ENCODE measurements at places on chromosomes 6 and 20.

GRCh38 chr6:104324301-104324700 is 535.4 kb downstream of the HACE1 start:
- no peak for DNase-seq

GRCh38 chr6:111713236-111713635 is 107.6 kb upstream of the TRAF3IP2 start:
- DNase-seq, result no peak

- DNase-seq, result no peak
Measured at GRCh38 chr6:35242906-35243305, 16.6 kb upstream of the ZNF76 start.

DNA sequence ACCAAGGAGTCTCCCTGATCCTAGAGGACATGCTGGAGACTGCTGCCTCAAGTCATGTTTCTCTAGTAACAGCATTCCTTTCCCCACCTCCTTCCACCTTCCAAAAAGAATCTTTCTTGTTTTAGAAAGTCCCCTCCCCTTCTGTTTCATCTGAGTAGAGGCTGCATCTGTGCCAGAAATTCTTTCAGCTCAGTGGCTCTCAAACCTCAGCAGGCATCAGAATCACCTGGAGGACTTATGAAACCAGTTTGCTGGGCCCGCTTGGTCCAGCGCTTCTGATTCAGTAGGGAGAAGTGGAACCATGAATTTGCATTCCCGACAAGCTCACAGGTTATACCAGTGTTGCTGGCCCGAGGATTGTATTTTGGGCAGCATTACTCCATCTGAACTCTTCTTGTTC is 55.1 kb downstream of the TMEM200A start:
- DNase-seq, result no peak

GRCh38 chr20:47249913-47250312 is 106.6 kb downstream of the ZMYND8 start:
- DNase-seq, result no peak

DNA sequence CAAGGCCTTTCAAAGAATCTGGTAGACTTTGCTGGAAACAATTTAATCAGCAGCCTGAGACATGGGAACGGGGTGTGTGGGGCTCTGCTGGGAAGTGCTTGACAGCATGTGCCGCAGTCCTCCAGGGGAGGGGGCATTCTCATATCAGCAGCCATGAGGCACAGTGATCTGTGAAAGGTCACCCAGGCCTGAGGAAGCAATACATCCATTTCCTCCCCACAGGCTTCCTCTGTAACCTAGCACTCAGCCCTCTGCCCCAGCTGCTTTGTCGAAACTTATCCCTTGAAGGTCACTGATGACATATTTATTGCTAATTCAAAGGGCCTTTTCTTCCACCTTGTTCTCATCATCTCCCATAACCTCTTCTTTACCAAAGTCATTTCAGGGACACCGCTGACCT is 103.3 kb downstream of the TNFAIP3 start:
- DNase-seq, result peak; percentile 30

GRCh38 chr20:36112112-36112511 is 42.4 kb upstream of the EPB41L1 start:
- DNase-seq, result no peak

- no peak for DNase-seq
Measured at GRCh38 chr6:70113171-70113570, 189.7 kb downstream of the COL9A1 start.

GRCh38 chr20:3199206-3199605 is 5.3 kb downstream of the DDRGK1 start:
- DNase-seq, result no peak

- no peak for DNase-seq
Measured at GRCh38 chr20:62369815-62370114, 2.7 kb upstream of the LAMA5 start.

GRCh38 chr6:151763938-151764680 is 43.4 kb upstream of the ESR1 start:
- DNase-seq, result peak; percentile 36

DNA sequence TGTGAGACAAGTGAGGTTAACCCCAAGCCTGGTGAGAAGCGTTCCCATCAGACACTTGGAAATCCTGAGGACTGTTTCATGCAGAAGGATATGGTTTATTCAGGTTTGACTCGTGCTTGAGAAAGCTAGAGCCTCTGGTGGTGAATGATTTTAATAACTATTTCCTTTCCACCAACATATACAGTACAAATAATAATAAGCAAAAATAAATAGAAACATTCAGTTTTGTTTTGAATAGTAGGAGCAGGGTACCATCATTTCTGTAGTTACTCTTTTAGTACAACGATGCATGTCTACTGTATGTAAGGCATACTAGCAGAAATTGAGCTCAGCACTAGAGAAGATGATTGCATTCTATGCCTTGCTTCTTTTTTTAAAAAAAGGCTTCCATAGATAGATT is 33.5 kb downstream of the PLG start:
- DNase-seq, result no peak

DNA sequence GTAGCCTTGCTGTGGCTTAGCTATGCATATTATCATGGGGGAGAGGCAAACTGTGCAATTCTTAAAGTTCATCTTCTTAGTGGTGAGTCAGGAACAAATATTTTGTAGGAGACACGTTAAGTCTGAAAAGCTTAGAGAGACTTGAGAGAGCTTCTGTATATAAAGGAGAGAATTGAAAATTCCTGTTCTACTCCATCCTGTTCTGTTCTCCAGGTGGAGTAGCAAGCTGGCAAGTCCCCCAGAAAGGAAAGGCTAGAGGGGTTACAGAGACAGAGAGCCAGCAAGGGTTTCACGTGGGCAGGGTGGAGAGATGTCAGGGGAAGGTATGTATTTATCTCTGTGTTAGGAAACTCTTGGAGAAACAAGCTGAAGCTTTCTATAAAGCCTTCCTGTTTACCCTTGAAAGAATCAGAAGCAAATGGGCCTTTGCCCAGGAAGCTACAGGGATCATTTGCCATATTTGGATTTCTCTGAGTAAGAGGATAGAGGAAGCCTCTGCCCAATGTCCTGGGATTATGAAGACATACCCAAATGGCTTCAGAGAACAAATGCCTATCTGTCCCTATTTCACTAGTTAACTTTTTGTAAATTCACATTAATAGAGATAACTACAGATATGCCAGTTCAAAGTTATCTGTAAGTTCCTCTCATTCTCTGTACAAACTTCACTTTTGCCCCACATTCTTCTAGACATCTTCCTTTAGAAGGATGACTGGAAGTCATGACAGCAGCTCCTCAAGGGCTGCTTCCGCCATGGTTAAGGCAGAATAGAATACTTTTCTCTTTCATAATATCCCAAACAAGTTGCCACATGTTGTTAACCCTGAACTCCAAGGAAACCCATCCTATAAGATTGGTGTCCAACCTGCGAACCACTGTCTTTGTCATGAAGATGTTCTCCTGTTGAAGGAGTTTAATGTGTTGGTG is 126.7 kb upstream of the NEDD9 start:
- no peak for DNase-seq

- DNase-seq, result no peak
Measured at GRCh38 chr20:36607586-36608387, 2.2 kb downstream of the RAB5IF start.

DNA sequence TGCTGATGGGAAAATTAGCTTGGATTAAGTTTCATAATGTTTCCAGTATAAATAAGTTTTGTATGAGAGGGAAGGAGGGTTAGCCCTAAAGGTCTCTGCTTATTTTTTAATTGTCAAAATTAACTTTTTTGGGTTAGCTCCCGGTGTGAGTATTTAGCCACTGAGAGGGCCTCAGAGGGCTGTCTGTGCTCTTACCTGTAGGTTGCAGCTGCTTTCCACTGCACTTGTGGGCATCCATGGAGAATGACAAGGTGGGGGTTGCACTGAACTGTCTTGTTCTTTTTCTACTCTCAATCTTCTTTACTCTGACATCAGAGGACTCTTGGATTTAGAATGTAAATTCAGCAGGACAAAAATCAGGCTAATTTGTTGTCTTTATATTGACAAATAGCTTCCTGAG is 81.4 kb downstream of the CD164 start:
- no peak for DNase-seq

DNA sequence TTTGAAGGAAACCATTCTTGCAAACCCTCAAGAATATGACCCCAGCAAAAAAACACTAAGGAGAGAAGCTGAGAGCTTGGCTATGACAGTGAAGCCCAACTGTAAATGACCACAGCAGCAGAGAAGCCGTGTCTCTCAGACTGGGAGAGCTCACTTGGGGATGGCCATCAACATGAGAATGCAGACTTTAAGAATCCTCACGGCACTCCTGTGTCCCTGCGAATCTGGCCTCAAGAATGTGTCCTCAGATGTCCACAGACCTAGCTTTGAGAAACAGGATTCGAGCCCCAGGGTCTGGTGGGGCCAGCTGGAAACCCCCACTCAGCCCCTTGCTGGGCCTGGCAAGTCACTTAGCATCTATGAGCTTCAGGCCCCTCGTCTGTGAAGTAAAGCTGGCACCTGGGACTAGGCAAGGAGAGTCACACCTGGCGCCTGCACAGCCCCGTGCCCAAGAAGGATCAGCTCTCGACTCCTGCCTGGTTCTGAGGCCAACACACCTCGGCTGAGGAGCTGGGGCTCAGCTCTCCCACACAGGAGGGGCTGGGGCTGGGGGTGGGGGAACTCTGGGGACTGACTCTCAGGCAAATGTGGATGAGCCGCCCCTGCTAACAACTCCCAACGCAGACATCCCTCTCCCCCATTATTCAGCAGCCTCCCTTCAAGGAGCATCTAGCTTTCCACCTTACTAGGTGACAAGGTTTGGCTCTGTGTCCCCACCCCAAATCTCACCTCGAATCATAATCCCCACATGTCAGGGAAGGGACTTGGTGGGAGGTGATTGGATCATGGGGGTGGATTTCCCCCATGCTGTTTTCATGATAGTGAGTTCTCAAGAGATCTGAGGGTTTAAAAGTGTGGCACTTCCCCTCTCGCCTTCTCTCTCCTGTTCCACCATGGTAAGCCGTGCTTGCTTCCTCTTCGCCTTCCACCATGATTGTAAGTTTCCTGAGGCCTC is 97.7 kb downstream of the GRM4 start:
- peak; percentile 27 for DNase-seq

GRCh38 chr20:1375515-1375914 is 17.3 kb downstream of the FKBP1A start:
- peak; percentile 45 for DNase-seq

DNA sequence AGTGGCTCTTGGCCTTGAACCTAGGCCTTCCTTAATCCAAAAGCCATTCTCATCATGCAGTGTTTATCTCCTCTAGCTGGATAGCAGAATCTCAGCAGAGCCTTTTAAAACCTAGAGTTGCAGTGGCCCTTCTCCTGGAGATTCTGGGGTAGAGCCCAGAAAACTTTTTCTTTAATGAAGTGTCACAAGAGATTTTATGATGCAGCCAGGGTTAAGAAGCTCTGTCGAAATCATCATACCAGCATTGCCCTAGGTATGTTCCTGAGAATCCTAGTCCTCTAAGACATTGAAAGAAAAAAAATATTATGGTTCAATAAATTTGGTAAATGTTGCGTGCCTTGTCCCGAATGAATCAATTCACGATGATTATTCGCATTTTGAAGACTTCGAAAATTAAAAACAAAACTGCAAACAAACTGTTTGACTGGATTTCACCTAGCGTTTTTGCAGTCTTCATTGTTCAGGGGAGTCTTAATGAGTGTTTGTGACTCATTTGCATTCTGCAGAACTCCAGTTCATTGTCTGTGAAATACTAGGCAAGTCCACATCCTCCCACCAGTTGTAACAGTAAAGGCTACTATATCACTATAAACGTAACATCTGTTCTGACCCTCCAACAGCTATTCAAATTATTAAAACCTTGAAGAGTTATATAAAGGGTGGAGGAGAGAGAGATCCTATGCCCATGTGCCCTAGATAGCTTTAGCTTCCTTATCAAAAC is 198.6 kb downstream of the UST start:
- DNase-seq, result no peak

- no peak for DNase-seq
Measured at GRCh38 chr20:59120919-59121318, 42.7 kb upstream of the ZNF831 start.

GRCh38 chr6:155126727-155127439 is 131.8 kb downstream of the TIAM2 start:
- DNase-seq, result peak; percentile 56

- no peak for DNase-seq
Measured at GRCh38 chr6:98044151-98044561, 761.1 kb upstream of the MMS22L start.

- no peak for DNase-seq
Measured at GRCh38 chr6:13135152-13135551, 193.2 kb downstream of the TBC1D7 start.

DNA sequence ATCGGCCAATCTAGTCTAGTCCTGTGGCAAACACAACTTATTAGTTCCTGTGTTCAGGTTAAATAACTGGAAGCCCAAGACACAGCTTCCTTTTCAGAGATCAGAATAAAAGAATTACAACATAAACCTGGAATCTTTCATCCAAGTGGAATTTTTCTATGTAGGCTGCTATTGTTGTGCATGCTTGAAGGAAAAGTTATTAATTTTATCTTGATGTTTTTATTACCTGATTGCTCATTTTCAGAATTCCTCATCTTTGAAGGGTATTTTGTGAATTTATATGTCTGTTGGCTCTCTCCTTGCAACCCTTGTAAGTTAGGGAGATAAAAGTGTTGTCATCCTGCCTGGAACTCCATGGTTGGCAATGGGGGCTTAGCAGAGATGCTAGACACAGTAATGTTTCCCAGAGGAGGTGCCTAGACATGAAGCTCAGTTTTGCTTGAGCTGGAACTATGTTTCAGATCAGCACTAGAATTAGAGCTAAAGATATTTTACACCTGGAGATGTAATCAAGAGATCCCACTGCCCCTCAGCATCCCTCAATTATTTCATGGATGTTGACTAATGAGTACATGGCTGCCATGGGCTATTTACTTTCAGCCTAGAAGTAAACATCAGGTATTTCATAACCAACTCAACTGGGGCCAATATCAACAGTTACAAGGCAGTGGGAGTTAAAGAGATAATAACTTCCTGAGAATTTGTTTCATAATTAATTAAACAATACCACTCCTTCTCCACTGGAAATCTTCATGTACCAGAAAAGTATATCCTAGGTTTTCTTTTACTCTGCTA is 367.0 kb upstream of the MARCKS start:
- DNase-seq, result no peak

- peak; percentile 62 for DNase-seq
Measured at GRCh38 chr6:148556410-148556809, 190.4 kb upstream of the UST start.

GRCh38 chr6:53044071-53044470 is 21.1 kb upstream of the FBXO9 start:
- DNase-seq, result no peak

DNA sequence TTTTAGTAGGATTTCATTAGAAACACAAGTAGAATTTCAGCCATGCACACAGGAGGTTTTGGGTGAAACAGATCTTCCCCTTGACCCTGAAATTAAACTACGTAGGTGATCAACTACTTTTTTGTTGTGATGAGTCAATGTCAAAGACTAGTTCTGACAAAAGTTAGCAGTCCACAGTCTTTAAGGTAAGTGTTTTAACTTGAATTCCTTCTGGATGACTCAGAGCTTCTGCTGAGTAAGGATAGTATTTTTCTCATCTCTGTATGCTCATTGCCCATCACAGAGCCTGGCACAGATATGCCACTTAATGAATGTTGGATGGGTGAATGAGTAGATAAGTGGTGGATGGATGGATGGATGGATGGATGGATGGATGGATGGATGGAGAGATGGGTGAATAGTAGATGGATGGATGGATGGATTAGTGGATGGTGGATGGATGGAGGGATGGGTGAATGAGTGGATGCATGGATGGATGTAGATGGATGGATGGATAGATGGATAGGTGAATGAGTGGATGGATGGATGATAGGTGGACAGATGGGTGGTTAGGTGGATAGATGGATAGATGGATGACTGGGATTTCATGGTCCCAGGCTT is 165.3 kb downstream of the ZMYND8 start:
- DNase-seq, result no peak

All from MV-4-11 (cell line).